ENCODE measurements at places on chromosomes 5 and 9. TPM values are rescaled to one million over a fixed set of nuclear protein-coding genes. Genes with fewer than 3 reads are reported as not detected.

DNA sequence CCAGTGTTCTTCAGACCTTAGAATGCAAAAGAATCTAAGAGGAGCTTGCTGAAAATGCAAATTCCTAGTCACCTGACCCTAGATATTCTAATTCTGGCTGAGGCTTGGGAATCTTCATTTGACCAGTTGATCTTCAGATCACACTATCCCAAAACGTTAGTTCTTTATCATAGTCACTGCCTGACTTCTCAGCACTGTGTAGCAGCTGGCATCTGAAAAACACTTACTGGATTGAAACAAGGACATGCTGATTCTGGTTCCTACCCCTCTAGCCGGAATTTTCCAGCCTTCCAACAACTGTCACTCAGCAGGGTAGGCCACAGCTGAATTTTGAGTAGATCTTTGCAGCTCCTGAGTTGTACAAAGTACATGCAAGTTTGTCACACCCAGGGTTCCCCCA is 72.2 kb downstream of the EBF1 start:
- DNase-seq: no peak

DNA sequence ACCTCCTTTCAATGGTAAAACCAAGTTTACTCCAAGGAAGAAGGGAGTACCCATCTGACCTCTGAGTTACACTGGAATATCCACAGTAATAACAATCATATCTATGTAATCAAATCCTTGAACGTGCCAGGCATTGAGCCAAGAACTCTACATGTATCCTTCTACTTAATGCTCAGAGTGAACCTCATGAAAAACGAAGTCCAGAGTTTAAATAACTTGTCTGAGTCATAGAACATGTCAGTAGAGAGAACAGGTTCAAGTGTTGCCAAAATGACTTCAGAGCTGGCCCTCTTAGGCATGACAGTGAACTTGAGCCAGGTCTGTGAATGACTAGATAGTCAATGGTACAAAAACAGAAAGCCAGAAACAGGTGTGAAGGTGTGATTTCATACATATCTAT is 164.1 kb upstream of the ZNF618 start:
- no peak for DNase-seq

- no peak for DNase-seq
Observed at GRCh38 chr9:134229466-134230091, 65.2 kb upstream of the RNU6ATAC start.

- DNase-seq: no peak
Observed at GRCh38 chr5:141994511-141995136, 18.2 kb downstream of the GNPDA1 start.

DNA sequence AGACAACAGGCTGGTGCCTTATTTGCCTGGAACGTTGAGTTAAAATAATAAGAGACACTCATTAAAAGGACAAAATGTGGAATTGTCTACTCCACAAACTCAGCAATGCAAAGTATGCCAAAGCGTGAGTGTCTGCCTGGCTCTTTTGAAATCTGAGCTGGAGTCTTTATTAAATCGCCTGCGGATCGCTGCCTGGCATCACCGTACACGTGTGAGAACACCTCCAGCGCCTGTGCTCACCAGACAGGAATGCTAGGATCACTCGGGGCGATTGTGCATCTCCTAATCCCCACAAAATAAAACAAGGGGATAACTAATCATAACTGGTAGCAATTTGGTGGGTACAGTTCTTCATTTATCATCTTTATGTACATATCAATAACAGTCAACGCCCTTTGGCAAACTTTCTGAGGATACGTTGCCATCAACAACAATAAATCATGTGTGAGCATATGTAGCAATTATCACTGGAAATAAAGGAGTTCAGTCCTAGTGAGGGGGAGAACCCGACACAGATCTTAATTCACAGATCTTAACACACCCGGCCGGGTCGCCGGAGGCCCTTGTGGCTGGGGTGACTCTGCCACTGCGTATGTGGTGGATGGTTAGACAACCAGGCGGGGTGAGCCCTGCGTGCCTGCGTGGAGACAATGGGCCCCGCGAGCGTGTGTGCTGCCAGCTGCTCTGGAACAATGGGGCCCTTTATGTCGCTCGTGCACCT is 284.9 kb upstream of the IRX1 start:
- no peak for DNase-seq

Gene PHF19
- 27.1 TPM for total RNA-seq

DNA sequence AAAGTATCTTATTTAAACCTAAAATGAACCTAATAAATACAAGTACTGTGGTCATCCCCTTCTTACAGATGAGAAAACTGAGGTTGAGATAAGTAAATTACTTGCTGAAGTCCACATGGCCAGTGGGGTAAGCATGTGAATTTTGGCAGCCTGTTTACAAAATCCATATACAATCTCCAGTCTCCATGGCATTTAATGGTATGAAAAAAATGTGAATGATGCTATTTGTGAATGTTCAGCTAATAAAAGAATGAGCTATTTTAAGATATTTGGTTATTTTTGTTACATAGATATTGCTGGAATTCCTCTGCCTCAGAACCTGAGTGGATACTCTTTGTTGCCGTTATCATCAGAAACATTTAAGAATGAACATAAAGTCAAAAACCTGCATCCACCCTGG is 19.3 kb upstream of the GPR150 start:
- no peak for DNase-seq

GRCh38 chr5:127844581-127845021 is 141.4 kb downstream of the CCDC192 start:
- DNase-seq: no peak

- DNase-seq: no peak
Observed at GRCh38 chr5:57033503-57033902, 81.6 kb upstream of the MIER3 start.
